ENCODE measurements at places on chromosomes 12 and 14. TPM values are rescaled to one million over a fixed set of nuclear protein-coding genes. Genes with fewer than 3 reads are reported as not detected.

DNA sequence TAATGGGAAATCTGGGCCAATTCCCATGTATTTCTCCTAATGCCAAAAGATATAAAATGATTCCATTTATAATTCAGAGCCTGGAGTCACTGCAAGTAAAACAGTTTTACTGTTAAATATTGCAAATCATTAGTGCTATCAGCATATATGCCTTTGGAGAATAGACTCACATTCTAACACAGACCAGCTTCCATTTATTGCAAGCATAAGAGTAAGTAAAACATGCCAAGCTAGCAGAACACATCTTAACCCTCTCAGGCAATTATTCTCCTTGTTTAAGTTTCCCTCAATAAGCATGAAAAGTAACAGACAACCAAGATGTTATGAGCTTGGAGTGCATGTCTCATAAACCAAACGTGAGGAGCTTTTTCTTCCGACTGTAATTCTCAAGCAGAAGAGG is 173.9 kb upstream of the GRIP1 start:
- DNase-seq = no peak

DNA sequence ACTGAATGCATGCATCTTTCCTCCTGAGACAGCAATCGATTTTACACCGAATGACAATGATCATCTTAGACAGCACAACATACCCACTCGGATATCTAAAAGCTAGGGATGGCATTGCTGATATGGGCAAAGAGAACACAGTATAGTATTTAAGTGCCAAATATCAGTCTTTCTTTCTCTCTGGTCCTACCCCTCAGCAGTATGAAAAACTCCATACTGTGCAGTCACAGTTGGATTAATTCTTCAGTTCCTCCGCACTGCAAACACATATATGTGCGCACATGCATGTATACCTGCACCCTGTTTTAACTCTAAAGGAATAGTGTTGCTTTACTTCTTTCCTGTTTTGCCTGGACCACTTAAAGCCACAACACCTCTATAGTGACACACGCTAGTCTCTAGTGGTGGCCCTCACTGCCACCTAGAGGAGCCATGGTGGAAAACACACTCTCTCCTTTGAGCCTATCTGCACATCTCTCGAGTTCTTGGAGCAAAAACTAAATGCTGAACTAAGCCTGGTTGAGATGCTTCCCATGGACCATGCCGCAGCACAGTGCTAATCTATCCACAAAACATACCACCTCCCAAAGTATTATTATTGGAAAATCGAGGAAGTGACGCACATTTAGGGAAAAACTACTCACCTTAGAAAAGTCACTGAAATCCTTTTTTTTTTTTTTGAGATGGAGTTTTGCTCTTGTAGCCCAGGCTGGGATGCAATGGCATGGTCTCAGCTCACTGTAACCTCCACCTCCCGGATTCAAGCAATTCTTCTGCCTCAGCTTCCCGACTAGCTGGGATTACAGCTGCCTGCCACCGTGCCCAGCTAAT is 11.9 kb downstream of the TMEM52B start:
- DNase-seq = peak; percentile 57

DNA sequence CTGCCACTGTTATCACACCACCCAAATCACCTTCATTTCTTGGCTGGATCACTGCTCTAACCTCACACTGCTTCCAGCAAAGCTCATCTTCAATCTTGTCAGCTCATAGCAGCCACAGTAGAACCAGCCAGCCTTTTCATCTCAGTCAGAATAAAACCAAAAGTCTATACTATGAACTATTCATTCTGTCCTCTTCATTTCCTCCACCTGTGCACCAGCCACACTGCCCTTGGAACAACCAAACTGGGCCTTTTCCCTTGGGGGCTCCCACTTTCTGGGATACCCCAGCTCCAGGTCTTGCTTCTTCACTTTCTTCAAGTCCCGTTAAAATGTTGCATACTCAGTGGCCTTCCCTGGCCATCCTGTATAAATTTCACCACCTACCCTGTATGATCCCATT is 234.4 kb upstream of the DAAM1 start:
- DNase-seq = no peak

Gene NR1H4
- not detected for polyA plus RNA-seq

DNA sequence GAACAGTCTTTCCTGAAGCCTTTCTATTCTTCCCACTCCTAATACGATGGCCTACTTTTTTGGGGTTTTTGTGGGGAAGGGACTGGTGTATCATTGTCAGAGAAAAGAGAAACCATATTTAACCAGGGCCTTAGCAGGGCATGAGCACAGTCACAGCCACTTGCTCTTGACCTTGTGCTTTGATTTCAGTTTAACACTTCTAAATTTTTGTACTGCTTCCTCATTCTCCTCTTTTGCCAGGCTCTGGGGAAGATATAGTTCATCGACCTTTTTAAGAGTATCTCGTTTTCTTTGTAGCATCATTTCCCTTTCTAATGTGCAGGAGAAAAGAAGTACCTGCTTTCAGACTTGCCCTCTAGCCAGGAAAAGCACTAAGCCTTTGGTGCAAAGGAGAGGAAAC is 2.2 kb downstream of the ZBTB1 start:
- peak; percentile 13 for DNase-seq

Gene KRT77
- not detected for polyA plus RNA-seq

GRCh38 chr14:37246427-37246829 is 48.7 kb downstream of the MIPOL1 start:
- DNase-seq = no peak

Gene KCNA5
- polyA plus RNA-seq = not detected

DNA sequence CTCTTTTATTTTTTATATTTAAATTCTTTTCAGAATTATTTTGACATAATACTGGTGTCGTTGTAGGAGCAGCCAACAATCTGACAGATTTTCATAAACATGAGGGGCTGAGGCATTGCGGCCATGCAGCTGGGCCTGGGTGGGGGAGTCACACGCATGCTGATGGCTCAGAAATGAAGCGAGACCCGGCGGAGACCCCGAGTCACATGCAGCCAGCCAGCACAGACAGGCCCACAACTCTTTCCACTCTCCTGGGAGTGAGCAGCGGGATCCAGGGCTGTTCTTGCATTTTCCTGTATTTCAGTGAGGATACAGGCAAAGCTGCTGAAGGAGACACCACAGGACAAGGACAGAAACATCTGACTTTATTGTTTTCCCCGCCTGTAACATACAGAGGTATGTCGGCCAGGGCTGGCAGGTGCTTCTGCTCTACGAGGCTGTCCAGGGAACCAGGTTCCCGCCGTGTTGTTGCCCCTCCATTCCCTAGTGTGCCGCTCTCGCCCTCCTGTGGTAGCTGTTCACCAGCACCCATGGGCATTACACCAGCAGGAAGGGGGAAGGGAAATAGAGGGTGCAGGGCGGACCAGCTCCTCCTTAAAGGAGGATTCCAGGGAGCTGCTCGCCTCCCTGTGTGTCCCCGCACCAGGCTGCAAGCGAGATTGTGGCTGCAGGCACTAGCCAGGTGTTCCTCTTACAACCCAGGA is 30.5 kb downstream of the FZD10 start:
- DNase-seq = no peak

Data from foreskin keratinocyte (primary cell).